ENCODE measurements at places on chromosomes 11 and 22.

DNA sequence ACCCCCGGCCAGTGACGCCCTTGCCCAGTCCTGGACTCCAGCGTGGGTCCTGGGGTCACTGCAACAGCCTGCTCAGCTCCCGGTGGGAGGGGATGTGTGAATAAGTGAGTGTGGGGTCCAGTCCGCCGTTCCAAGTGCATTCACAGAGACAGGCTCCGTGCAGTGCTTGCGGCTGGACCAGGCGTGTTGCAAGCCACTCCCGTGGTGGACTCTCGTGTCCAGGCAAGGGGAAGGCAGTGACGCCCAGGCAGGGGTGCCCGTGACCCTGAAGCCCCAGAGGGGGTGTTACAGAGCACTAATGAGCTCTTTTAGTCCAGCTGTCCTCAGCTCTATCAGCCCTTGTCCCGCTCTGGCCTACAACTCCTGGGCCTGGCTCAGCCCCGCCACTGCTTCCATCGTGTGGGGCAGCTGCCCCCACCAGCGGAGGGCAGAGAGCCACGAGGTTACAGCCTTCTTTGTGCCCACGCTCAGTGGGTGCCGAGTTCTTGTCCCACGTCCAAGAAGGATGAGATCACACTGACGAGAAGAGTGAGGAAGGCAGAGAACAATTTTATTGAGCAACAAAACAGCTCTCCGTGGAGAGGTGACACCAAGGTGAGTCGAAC, 1807.5 kb downstream of the LRRC4C start:
- no peak for DNase-seq

DNA sequence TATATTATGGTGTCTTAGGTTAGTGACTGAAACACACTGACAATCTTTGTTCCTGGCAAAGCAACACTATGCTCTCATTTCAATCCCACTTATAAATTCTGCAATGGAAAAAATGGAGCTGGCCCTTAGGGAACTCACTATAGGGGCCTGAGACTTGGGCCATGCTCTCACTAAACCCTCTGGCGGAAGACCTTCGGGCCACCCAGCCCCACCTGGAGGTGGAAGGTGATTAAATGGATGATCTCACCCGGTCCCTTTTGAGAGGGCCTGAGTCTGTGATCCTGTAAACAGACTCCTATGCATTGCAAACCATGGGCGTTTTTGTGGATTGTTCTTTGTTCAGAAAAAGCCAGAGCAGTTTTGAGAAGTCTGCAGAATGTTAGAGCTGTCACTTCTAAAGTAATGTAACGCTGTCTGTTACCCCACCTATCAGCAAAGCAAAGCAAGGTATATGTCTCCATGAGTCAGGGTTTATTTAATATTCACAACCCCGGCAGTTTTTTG, 17.0 kb upstream of the CDON start:
- no peak for DNase-seq

GRCh38 chr11:130652671-130653335, 204.4 kb downstream of the ADAMTS15 start:
- DNase-seq = no peak

GRCh38 chr11:2382936-2383851, 6.1 kb downstream of the CD81 start:
- no peak for DNase-seq

DNA sequence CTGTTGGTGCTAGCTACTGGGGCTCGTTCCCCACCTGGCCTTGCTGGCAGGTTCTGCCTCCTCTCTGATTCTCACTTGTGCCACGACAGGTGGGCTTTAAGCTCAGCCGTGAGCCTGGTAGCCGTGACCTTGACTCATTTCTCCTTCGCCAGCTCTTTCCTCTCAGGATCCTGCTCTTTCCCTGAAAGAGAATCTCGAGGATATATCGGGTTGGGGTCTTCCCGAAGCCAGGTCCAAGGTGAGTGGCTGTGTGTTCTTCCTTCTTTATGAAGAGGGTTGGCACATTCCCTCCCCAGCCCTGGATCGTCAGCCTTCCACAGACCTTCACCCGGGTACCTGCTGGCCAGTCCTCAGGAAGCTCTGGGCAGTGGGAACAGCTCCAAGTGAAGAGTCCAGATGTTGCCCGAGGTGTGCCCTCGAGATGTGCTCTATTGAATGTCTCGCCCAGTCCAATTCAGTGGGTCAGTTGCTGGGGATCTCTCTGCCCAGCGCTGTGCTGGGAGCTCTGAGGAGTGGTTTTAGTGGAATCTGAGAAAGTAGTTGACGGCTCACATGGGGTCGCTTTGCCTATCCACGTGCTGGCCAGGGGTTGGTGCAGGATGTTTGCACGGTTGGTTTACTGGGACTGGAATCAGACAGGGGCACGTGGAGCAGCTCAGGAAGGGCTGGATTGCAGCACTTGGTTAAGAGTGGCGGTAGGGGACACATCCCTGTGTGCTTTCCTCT, 1.4 kb downstream of the ZNF74 start:
- no peak for DNase-seq

GRCh38 chr22:38696606-38697424, 3.9 kb downstream of the JOSD1 start:
- DNase-seq = no peak

DNA sequence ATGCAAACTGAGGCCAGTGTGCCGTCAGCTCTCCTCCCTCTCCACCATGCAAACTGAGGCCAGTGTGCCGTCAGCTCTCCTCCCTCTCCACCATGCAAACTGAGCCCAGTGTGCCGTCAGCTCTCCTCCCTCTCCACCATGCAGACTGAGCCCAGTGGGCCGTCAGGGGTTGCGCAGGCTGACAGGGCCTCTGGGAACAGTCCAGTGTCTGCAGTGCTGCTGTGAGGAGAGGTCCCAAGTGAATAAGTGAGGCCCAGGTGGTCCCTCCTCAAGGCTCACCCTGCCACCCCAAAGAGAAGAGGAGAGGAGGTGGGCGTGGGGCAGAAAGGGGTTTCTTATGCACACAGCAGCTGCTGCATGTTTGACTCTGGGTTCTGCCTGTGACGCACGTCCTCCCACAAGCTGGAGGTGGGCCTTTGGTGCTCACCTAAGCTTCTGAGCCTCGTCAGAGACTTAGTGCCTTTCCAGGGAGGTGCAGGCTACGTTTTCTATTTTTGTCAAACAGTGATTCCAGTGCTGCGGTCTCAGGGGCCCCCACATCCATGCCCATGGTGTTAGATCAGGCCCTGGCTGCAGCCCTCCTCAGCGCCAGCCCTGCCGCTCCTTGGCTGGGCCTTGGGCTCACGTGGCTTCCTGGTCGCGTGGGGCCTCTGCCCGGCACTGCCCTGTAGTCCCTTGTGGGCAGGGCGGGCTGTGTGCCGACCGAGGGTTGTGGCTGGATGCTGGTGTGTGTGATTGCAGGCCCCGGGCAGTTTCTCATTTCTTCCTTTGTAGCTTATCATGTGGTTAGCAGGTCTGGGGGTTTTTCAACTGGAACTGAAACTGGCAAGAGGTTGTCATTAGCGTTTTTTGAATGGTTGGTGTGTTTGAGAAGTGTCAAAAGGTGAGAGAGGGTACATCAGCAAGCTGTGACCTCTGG, 7.1 kb downstream of the TPCN2 start:
- DNase-seq = peak; percentile 51

DNA sequence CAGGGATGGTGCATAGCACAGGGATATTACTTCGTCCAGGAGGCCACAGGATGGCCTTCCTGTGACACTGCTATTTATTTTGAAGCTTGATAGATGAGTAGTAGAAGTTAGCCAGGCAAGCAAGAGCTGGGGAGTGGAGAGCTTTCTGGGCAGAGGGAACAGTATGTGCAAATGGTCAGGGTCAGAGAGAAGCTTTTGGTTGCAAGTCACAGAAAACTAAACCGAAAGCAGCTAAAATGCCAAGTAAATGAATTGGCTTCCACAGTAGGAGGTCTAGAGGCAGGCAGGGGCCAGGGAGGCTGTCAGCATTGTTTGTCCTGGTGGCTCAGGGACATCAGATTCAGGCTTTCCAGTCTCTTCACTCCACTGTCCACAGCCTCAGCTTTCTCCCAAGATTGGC, 247.5 kb downstream of the GRIK4 start:
- no peak for DNase-seq

DNA sequence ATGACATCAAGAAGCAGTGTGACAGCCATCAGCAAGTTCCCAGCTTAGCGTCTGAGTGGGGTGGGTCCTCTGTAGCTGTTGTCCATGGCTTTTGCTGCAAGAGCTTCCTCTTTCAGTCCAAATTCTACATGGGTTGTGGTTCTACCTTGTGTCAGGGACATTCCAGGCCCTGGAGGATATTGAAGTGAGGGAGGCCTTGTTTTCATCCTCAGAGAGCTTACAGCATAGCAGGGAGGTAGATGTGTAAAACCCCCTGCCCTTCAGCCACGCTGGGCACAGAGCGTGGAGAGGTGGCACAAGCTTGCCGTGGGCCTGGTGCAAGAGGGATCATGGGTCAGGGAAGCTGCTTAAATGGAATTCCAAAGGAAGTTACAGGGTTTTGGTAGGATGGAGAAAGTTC, 93.9 kb downstream of the GRIK4 start:
- no peak for DNase-seq

- no peak for DNase-seq
These were observed 25.7 kb downstream of the AGBL2 start for GRCh38 chr11:47689480-47689879.

GRCh38 chr11:43942662-43943371, 380 bp downstream of the C11orf96 start:
- no peak for DNase-seq

DNA sequence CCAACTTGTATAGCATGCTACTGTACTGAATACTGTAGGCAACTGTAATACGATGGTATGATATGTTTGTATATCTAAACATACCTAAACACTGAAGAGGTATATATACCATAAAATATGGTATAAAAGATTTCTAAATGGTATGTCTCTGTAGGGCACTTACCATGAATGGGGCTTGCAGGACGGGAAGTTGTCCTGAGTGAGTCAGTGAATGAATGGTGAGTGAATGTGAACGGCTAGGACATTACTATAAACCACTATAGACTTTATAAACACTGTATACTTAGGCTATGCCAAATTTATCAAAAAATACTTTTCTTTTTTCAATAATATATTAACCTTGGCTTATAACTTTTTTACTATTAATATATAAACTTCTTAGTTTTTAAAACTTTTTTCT, 66.8 kb downstream of the ZC3H12C start:
- DNase-seq = no peak

DNA sequence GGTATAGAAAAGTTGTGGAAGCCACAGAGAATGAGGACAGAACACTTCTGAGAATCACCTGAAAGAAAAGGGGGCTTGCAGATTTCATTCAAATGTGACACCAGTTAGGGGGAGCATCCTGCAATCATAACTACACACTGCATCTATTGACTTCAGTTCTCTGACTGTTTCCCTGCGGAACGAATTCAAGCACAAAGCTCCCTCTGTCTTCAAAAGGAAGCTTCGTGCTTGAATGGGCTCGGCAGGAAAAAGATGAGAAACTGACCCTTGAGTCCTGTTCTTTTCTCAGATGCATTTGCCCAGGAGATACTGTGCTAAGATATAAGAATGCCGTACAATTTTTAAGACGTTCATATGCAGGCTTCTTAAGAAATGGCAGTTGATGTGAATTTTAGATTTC, 2000.4 kb upstream of the RAG2 start:
- DNase-seq = no peak

GRCh38 chr22:25508161-25508560, 56.3 kb upstream of the GRK3 start:
- DNase-seq = no peak

- DNase-seq = no peak
These were observed 63.6 kb downstream of the PAK1 start for GRCh38 chr11:77410076-77410827.

- no peak for DNase-seq
These were observed 1.2 kb upstream of the TCIRG1 start for GRCh38 chr11:68037411-68038225.

DNA sequence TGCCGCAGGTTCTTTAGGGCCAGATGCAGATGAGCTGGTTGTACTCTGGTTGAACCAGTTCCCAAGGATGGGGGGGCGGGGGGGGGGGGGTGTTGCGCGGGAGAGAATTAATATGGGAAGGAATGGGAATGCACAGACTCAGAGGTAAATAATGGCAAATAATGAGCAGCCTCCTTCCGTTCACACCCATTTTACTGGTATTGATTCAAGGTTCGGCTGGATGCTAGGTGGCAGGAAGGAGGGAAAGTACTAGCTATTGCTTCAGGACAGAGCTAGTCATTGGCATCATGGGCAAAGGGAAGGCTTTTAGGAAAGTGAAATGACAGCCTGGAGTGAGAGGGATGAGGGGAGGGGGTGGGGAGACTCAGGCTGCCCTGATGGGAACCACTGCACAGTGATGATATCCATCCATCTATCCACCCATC, at the start of gene VSTM5:
TSS of gene VSTM5 (minus strand) at position 25 of the 425 bp plus-strand sequence. CDS start 116 bp downstream, outside the sequence.
- no peak for DNase-seq

DNA sequence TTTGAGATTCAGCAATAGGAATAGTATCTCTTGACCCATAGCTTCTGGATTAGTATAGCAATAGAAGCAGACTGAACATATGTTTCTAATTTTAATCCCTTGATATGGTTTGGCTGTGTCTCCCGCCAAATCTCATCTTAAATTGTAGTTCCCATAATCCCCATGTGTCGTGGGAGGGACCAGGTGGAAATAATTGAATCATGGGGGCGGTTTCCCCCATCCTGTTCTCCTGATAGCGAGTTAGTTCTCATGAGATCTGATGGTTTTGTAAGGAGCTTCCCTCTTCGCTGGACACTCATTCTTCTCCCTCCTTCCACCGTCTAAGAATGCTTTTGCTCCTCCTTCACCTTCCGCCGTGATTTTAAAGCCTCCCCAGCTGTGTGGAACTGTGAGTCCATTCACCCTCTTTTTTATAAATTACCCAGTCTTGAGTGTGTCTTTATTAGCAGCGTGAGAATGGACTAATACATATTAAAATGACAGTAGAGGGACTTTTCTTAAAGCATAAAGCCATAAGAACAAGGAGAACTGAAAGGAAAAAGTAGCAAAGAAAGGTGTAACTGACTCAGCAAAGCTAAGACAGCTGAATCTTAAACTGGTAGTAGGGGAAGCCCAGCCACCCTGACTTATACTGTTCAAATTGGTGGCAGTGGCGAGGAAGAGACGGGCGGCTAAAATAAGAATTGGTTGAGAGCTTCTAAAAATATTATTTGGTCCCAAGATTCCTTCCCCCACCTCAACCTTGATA, 20.3 kb upstream of the SLN start:
- DNase-seq = no peak

GRCh38 chr22:24427500-24428164, at the start of gene ADORA2A:
Gene ADORA2A, plus strand, starts transcription at chr22:24427599. Its CDS starts 5,806 bp downstream, at chr22:24433405.
- DNase-seq = no peak

DNA sequence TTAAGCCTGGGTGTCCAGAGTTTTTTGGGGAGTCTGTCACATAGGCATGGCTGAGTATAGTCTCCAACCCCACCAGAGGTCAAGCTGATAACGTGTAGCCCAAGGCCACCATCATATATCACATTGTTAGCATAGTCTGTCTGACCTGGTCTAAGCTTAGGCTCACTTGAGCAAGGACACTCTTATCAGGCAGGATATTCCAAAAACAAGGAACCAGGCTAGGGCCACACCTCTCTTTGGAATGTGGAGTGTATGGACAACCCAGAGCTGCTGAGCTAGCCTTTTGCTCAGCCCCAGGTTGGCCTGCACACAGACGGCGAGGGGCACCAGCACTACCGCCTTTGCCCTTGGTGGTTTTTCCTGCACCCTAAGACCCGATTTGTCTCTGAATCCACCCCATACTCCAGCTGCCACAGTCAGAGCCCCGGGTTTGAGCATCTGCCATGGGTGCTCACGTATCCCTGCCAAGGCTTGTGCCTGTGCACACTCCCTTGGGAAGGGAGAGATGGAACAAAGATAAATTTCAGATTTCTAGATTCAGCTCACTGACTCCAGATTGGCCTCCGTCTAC, 7.2 kb downstream of the SNAP29 start:
- no peak for DNase-seq

- DNase-seq = no peak
These were observed 6.6 kb upstream of the PLXNB2 start for GRCh38 chr22:50314081-50314454.

GRCh38 chr11:2527621-2528291, 82.9 kb downstream of the KCNQ1 start:
- peak; percentile 30 for DNase-seq
